ENCODE measurements at places on chromosomes 1 and 21.

DNA sequence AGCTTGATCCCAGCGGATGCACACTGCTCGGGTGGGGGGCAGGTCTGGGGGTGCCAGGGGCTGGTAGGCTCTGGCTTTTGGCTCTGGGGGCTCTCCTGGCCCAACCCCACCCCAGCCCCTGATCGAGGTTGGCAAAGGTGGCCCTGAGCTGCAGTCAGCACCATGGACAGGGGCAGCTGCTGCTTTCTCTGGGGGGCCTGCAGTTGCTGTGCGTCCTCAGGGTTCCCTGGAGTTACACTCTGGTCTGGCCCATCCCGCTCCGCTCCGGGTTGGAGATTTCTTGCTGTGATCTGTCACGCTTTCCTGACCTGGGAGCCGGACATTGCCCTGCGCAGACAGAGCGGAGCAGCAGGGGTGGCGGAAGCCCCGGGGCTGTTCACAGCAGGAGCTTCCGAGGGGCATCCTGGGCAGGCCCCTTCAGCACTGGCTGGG is 8.0 kb upstream of the PLCH2 start:
- H3K4me3 ChIP-seq = no peak overlapping the region
- peak; percentile 71 for DNase-seq
- H3K4me1 ChIP-seq = no peaks in the 10 kb centered on the region
- no peaks in the 10 kb centered on the region for H3K36me3 ChIP-seq
- H3K27me3 ChIP-seq = peaks cover 16% of the 10 kb centered on the region
- H3K27ac ChIP-seq = no peak overlapping the region

DNA sequence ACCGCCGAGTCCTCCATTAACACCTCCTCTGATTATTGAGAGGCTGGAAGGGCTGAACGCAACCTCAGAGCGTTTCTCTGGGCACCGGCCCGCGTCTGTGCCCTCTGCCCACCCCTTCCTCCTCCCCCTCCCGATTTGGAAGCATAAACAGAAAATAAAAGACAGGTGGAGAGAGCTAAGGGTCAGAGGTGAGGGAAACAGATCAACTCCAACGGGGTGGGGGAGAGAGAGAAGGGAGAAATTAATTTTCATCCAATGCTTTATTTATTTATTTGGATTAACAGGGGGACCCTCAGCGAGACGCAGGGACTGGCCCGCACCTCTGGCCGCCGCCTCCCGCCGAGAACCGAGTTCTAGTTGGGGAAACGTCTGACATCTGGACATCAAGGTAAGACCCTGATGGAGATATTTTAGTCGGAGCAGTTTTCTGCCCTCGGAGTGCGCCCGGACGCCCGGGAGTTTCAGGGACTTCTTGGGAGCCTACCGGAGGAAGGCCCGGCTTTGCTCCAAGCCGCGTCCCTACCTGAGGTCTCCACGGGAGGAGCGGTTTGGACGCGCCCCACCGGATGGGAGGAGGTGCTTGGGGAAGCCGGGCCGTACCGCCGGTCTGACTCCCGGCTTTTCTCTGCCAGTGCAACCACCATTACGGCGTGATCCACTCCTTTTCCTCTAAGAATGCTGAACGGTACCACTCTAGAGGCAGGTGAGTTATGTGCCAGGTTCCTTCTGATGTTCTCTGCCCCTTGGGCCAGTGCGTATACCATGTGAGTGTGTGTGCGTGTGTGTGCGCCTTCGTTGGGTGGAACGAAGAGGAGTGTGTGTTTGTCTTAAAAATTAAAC is 5.1 kb upstream of the LHX9 start:
- DNase-seq = no peak
- no peak overlapping the region for H3K4me3 ChIP-seq
- H3K27me3 ChIP-seq = peaks cover 98% of the 10 kb centered on the region
- no peak overlapping the region for H3K27ac ChIP-seq
- peaks cover 16% of the 10 kb centered on the region for H3K4me1 ChIP-seq

DNA sequence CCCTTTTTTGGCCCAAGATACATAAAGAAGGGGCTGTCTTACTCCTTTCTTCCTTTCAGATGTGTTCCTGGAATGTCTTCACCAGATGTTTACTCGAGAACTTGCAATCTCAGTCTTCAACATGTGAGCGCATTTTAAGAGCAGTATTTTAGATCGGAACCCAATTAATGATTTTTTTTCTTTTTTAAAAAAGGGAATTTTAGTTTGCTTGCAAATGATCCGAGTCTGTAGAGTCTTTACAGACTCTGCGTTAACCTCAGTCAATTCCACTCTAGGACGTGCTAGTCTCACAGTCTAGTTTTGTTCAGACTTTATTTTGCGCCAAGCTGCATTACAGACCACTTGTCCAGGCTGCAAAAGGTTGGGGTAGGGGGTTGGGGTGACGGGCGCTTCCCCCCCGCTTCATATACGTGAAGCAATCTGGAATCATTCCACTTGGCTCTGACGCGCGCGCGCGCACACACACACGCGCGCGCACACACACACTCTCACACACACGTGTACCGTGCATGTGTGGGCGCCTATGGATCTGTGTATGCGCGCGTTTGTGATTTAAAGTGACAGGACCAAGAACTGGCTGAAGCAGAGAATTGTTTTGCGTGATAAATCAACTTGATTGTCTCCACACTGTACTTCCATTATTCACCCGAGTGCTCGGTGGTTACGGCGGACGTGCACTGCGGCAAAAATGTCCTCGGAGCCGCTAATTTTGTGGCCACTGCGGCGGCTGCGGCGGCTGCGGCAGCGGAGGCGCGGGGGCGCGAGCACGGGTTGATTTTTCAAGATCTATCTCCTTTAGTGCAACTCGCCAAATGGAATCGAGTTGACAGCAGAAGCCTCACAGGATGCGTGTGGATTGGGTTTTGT is 25.6 kb upstream of the NFIA start:
- H3K36me3 ChIP-seq = no peaks in the 10 kb centered on the region
- peaks cover 83% of the 10 kb centered on the region for H3K27me3 ChIP-seq
- H3K27ac ChIP-seq = no peak overlapping the region

DNA sequence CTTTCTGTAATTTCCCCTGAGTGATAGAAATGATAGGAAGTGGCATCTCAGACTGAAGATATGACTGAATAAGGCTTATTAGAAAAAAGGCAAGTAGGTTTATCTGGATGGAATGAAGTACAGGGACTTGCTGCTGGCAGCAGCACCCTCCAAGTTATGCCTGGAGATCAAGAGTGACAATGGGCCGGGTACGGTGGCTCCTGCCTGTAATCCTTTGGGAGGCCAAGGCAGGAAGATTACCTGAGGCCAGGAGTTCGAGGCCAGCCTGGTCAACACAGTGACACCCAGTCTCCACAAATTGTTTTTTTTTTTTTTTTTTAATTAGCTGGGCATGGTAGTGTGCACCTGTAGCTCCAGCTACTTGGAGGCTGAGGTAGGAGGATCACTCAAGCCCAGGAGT is 87.8 kb downstream of the SCCPDH start:
- DNase-seq = no peak
- peaks cover 3% of the 10 kb centered on the region for H3K27me3 ChIP-seq
- H3K4me1 ChIP-seq = peaks cover 2% of the 10 kb centered on the region

- no peaks in the 10 kb centered on the region for H3K27me3 ChIP-seq
- H3K4me1 ChIP-seq = no peaks in the 10 kb centered on the region
- H3K4me3 ChIP-seq = no peak overlapping the region
- H3K27ac ChIP-seq = no peak overlapping the region
- H3K36me3 ChIP-seq = peaks cover 7% of the 10 kb centered on the region
Observed at GRCh38 chr1:33060579-33061083, 20.3 kb upstream of the AZIN2 start.

- no peaks in the 10 kb centered on the region for H3K36me3 ChIP-seq
- no peak within 1 kb of the TSS for H3K27ac ChIP-seq
- no peak for DNase-seq
Observed at GRCh38 chr1:114153261-114154145, at the start of gene SYT6. Gene SYT6, minus strand, starts transcription at chr1:114153869. Its CDS starts 97 bp downstream, at chr1:114153772.

- peaks cover 46% of the 10 kb centered on the region for H3K36me3 ChIP-seq
- H3K27me3 ChIP-seq = no peaks in the 10 kb centered on the region
- peak overlapping the region; percentile 83 for H3K27ac ChIP-seq
- H3K4me1 ChIP-seq = peaks cover 47% of the 10 kb centered on the region
- no peak for DNase-seq
- H3K4me3 ChIP-seq = no peak overlapping the region
Observed at GRCh38 chr1:225412803-225413351, 15.0 kb downstream of the LBR start.

DNA sequence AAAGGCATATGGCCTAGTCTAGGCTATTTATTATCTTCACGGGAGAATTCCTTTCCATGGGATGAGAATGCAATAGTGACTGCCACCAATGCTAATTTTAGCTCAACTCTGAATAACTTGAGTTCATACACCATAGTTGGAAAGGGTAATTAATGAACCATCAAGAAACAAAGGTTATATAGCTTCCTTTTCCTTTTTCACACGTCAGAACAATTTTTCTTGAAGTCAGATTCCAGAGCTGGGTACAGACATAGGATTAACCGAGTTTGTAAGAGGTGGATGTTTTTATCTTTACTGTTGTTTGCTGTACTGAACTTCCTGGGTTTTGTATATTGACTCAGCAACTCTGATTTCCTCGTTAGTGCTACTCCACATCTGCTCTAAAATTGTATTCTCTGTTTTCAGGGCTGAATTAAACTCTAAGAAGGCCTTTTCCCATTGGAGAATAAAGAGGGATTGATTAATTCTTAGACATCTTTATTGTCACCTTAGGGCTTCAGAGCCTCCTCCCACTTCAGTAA is 262.0 kb downstream of the NUF2 start:
- DNase-seq = no peak
- no peaks in the 10 kb centered on the region for H3K36me3 ChIP-seq
- H3K27ac ChIP-seq = peak overlapping the region; percentile 3

GRCh38 chr1:156123356-156124196 is 9.1 kb downstream of the LMNA start:
- no peaks in the 10 kb centered on the region for H3K27me3 ChIP-seq
- peak overlapping the region; percentile 94 for H3K27ac ChIP-seq
- DNase-seq = no peak
- H3K4me1 ChIP-seq = peaks cover 19% of the 10 kb centered on the region
- H3K36me3 ChIP-seq = peaks cover 6% of the 10 kb centered on the region
- H3K4me3 ChIP-seq = no peak overlapping the region

GRCh38 chr1:17140279-17140678 is 21.0 kb upstream of the PADI2 start:
- DNase-seq = no peak
- no peaks in the 10 kb centered on the region for H3K36me3 ChIP-seq
- H3K4me1 ChIP-seq = no peaks in the 10 kb centered on the region

GRCh38 chr1:202561726-202562443 is 148.4 kb downstream of the SYT2 start:
- H3K27me3 ChIP-seq = no peaks in the 10 kb centered on the region
- peaks cover 20% of the 10 kb centered on the region for H3K4me1 ChIP-seq
- DNase-seq = no peak
- H3K36me3 ChIP-seq = peaks cover 1% of the 10 kb centered on the region

DNA sequence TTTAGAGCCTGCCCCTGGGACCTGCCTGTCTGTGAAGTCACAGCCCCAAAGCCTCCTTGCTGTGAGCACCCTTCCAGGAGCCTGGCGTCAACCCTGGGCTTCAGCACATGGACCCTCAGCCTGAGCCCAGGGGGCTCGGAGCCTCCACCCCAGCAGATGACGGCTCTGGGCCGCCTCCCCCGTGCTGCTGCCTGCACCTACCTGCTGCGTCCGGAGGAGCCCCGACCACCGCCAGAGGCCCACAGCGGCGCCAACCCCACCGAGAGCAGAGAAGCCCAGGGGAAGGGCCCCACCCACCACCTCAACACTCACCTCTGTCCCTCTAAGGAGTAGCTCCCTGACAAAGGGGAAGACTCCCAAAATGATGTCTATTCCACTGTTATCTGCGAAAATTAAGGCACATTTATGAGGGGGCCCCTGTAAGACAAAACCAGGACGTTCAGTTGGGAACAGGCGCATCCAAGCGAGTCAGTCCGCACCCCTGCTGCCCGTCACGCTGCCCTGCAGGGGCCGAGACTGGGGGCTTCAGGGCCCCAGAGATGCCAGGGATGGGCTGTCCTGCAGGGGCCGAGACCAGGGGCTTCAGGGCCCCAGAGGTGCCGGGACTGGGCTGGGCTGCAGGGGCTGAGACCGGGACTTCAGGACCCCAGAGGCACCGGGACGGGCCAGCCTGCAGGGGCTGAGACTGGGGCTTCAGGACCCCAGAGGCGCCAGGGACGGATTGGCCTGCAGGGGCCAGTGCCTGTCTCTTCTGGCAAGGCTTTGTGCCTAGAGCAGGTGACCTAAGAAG is 15.8 kb downstream of the PANK4 start:
- no peaks in the 10 kb centered on the region for H3K4me1 ChIP-seq
- H3K36me3 ChIP-seq = peaks cover 5% of the 10 kb centered on the region

GRCh38 chr1:167927046-167927754 is 9.3 kb upstream of the DCAF6 start:
- H3K27me3 ChIP-seq = no peaks in the 10 kb centered on the region
- H3K36me3 ChIP-seq = peaks cover 10% of the 10 kb centered on the region
- DNase-seq = no peak
- peak overlapping the region; percentile 65 for H3K4me3 ChIP-seq

- no peak for DNase-seq
- peak overlapping the region; percentile 83 for H3K4me3 ChIP-seq
- no peaks in the 10 kb centered on the region for H3K36me3 ChIP-seq
Observed at GRCh38 chr21:37370152-37371040, 3.8 kb downstream of the DYRK1A start.

- no peak overlapping the region for H3K4me3 ChIP-seq
- H3K36me3 ChIP-seq = no peaks in the 10 kb centered on the region
- H3K27ac ChIP-seq = no peak overlapping the region
- no peak for DNase-seq
- H3K4me1 ChIP-seq = no peaks in the 10 kb centered on the region
Observed at GRCh38 chr1:55749975-55750627, 534.9 kb upstream of the USP24 start.

GRCh38 chr1:65791801-65792668 is 660 bp upstream of the PDE4B start:
- H3K27ac ChIP-seq = no peak overlapping the region
- DNase-seq = no peak
- peaks cover 6% of the 10 kb centered on the region for H3K4me1 ChIP-seq

GRCh38 chr1:246106342-246106763 is 400.7 kb downstream of the SMYD3 start:
- no peaks in the 10 kb centered on the region for H3K36me3 ChIP-seq
- H3K27me3 ChIP-seq = no peaks in the 10 kb centered on the region
- no peak for DNase-seq
- no peak overlapping the region for H3K4me3 ChIP-seq
- H3K27ac ChIP-seq = no peak overlapping the region
- peaks cover 36% of the 10 kb centered on the region for H3K4me1 ChIP-seq

Data from progenitor cell of endocrine pancreas (in vitro differentiated cells).